ENCODE measurements at places on chromosomes 1 and 21.

DNA sequence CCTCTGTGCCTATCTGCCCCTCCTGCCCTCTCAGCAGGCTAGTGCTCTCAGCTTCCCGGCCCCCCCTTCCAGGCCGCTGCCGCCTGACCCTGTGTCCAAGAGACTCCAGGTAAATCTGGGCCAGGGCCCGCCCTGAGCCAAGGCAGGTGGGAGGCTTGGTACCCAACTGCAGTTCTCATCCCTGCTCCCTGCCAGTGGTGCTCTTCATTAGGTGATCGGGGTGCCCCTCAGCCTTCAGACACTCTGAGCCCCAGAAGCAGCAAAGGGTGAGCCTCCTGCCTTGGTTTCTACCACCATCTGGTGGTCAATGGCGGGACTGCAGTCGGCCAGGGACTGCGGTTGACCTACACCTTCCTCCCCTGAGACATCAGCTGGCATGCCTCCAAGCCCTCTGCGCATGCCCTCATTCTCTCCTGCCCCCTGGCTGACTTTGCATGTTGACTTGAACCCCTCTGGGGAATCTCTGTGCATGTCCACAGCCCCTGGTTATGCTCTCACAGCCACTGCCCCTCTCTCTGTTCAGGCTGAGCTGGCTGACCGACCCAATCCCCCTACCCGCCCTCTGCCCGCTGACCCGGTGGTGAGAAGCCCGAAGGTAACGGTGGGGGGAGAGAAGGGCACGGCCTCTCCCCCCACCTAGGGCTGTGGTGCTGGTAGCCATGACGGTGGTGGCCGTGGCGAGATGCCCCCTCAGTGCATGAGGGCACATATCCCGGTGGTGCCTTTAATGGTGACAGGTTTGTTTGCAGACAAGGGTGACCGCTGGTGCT lies 2.0 kb upstream of the EFNA4 start:
- DNase-seq: peak; percentile 69

- no peak for DNase-seq
Measured at GRCh38 chr1:2133879-2134215, 60.7 kb downstream of the FAAP20 start.

DNA sequence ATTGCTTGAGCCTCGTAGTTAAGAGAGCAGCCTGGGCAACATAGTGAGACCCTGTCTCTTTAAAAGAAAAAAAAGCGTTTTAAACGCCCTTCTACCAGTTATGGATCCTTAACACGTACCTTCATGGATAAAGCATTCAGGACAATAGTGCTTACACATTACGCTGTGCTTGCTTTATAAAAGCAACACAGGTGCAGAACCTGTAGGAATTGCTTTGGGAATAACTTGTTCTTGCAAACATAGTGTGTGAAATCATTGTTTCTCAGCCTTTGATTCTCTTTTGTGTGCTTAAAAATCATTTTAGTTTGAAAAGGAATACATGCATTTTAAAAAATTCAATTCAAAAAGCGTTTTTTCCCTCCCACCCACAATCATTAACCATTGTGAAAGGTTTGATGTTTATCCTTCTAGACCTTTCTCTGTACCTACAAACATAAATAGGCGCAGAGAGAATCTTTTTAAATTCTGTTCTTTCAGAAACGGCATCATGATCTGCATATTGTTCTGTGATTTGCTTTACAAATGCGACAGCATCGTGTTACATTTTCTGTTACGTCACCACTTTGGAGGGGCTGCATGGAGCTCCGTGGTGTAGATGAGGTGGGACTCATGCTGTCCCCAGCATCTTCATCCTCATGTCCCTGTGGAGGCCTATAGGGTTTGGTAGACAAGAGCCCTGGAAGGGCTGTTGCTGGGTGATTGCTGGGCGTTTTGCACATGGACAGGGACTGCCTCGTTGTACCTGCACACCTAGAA lies 54.6 kb downstream of the SPSB1 start:
- no peak for DNase-seq

GRCh38 chr1:14296795-14297194 lies 301.7 kb upstream of the KAZN start:
- no peak for DNase-seq

DNA sequence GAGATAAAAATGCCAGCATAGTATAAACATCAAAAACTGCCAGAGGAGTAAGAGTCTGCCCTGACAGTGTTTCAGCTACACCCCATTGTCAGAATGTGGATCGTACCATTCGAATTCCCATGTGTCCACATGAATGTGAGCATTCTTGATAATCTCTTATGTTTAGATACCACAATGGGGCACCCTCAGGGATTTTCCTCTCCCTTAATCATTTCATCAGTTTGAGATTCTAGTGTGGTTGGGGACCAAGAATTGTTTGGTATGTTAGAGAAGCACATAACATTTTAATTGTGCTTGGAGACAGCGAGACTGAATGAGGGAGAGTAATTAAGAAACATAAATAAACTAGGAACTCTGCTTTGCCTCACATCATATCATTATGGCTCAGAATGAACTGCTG lies 120.2 kb downstream of the ZC3H11B start:
- no peak for DNase-seq

DNA sequence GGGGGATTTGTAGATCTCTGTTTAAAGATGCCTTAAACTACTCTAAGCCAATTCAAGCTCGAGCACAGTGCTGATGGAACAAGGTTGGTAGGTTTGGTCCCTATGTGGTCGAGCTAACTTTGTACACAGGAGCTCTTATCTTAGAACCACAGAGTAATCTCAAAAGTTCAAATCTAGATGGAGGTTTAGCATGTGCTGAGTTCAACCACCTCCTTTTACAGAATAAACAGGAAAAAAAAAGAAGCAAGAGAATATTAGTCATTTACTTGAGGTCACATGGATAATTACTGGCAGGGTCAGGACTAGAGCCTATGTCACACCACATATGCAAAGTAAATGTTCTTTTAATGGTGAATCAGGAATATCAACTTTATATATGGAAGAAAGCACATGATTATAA lies 86.2 kb downstream of the DTL start:
- no peak for DNase-seq

GRCh38 chr1:213049232-213049631 lies 1.8 kb upstream of the RPS6KC1 start:
- DNase-seq: no peak

DNA sequence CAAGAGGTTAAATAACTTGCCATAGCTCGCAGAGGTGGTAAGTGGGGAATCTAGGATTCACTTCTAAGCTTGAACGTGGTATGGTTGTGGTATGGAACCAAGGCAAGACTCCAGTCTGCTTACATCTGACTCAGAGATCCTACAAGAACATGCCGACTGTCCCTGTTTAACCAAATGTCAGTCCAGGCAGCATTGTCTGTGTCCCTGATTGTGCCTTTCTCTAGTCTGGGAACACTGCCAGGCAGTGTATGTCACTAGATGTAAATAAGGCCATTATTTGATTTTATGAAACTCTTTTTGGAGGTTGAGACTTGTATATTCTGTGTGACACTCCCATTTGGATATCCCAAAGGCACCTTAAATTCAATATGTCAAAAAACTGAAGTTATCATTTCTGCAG lies 96.0 kb downstream of the NOS1AP start:
- DNase-seq: no peak

DNA sequence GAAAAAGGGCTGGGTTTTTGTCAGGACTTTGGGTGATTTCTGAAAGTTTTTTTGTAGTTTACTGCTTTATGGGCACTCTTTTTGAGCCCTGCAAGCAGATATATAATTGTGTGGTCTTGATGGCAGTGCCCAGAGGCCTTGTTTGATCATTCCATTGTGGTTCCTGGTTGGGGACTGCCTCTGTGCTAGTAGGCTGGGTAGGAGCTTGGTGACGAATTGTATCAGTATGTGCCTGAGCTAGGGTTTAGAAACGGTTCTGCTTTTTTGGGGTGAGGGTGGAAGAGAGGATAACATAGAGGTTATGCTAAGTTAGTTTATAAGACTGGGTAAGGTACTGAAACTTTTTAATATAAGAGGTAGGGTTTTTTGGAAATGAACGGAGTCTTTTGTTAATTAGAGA lies 139.7 kb upstream of the ETV3 start:
- peak; percentile 73 for DNase-seq

- DNase-seq: no peak
Measured at GRCh38 chr1:7262611-7263010, 477.4 kb downstream of the CAMTA1 start.

- DNase-seq: no peak
Measured at GRCh38 chr1:221356693-221357092, 385.2 kb downstream of the DUSP10 start.

DNA sequence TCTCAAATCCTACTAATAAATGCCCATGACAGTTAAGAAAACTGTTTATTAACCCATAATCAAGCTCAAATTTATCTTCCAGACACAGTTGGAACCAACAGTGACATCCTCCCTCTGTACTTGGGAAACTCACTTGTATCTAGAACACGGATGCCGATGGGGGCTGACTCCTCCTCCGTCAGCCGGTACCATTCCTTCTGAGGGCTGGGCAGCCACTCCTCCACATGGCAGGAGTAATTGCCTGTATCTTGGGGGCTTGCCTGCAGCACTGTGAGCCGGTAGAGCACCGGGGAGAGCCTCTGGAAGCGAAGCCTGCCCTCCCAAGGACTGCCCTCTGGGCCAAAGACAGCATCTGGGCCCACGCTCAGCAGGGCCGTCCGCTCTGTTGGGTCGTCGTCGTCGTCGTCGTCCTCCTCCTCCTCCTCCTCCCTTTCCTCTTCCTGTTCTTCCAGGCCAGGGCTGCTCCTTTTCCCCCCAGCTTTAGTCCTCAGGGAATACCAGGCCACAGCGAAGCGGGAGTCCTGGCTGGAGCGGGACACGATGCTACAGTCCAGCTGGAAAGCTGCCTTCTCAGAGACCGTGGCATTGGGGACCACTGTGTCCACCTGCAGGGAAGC lies 8.5 kb upstream of the CD58 start:
- no peak for DNase-seq

- DNase-seq: no peak
Measured at GRCh38 chr1:53130598-53130877, 11.9 kb downstream of the SLC1A7 start.

- no peak for DNase-seq
Measured at GRCh38 chr1:184408580-184408979, 21.8 kb downstream of the C1orf21 start.
